ENCODE measurements at places on chromosomes 1 and 21.

GRCh38 chr1:12406211-12407021, 176.6 kb downstream of the VPS13D start:
- peak; percentile 65 for DNase-seq

DNA sequence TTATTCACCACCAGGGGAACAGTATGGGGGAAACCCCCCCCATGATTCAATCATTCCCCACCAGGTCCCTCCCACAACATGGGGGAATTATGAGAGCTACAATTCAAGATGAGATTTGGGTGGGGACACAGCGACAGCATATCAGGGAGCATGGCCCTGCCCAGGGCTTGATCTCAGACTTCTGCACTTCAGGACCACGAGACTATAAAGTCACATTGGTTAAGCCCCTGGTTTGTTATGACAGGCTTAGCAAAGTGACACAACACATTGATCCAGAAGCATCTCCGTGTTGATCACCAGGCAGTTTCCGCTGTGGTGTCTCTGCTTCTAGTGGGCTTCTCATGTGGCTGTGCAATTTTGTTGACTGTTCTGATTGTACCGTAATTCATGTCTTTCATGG, 312.7 kb upstream of the C1orf174 start:
- DNase-seq = no peak

DNA sequence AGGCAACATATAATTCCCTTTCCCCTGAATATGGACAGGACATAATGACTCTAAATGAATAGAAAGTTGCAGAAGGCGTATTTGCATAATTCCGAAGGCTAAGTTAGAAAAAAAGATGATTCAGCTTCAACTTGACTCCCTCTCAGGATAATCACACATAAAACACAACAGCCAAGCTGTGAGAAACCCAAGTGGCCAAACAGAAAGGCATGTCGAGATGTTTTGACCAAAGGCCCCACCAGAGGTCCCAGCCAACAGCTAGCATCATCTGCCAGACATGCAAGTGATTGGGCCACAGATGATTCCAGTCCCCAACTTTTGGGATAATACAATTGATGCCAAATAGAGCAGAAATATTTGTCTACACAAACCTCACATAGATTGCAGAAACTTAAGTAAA, 444.9 kb downstream of the LTN1 start:
- DNase-seq = no peak

GRCh38 chr1:154019269-154019668, 28.7 kb downstream of the RPS27 start:
- no peak for DNase-seq

- no peak for DNase-seq
These were observed 25.3 kb upstream of the IGSF3 start for GRCh38 chr1:116692879-116693278.

DNA sequence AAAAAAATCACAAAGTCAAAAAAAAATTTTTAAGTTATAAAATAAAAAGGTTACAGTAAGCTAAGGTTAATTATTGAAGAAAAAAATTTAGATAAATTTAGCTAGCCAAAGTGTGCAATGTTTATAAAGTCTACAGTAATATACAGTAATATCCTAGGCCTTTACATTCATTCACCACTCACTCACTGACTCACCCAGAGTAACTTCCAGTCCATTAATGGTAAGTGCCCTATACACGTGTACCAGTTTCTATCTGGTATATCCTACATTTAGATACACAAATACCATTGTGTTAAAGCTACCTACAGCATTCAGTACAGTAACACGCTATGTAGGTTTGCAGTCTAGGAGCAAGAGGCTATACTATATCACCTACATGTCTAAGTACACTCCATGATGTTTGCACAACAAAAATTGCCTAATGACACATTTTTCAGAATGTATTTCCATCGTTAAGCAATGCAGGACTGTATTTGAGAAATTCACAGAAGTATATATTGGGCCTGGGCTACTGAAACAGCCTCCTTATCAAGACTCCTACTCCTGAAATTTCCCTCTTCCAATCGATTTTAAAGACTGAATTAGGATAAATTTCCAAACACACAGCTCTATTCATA, 155.1 kb downstream of the COP1 start:
- no peak for DNase-seq

- no peak for DNase-seq
These were observed 85.6 kb upstream of the ZP4 start for GRCh38 chr1:237976331-237976730.

- no peak for DNase-seq
These were observed 28.3 kb upstream of the ACOT11 start for GRCh38 chr1:54519709-54520108.

Data from MV-4-11 (cell line).